NCI-H2081 (cell line): ENCODE measurements at places on chromosomes 11 and 22.

DNA sequence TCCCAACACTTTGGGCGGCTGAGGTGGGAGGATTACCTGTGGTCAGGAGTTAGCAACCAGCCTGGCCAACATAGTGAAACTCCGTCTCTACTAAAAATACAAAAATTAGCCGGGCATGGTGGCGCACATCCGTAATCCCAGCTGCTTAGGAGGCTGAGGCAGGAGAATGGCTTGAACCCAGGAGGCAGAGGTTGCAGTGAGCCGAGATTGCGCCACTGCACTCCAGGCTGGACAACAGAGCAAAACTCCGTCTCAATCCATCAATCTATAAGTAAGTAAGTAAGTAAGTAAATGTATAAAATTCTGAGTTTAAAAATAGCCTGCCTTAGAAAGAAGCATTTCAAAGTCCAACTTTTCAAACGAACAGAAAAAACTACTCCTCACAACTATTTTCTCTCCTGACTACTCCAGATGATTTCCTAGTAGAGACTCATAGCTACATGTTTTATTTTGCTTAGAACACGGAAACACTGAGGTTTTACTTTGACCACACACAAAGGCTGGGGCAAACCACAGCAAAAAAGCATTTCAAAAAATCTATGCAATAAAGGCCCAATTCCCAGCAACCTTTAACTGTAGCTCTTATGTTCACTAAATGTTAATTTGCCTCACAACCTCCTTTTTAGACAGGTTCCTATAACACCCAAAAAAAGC, 16.3 kb downstream of the SPTY2D1 start:
- no peak for DNase-seq

- no peak for DNase-seq
Observed at GRCh38 chr11:84828616-84829015, 798.5 kb downstream of the DLG2 start.

DNA sequence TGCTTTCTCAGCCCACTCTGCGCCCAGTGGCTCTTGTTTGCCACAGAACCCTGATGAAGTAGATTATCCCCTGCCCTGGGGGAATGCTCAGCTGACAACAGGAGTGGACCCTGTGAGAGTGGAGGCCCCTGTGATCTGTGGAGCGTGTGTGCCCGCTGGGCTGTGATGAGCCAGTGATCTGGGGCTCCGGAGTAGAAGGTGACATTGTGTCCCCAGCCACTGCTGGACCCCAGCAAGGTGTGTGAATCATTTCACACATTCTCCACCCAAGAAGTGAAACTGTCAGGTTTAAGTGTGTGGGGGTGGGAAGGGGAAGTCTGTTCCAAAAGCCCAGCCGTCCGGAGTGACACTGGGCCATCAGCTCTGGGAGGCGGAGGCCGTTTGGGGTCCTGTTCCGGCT, 33.1 kb upstream of the GRAMD4 start:
- DNase-seq, result no peak

DNA sequence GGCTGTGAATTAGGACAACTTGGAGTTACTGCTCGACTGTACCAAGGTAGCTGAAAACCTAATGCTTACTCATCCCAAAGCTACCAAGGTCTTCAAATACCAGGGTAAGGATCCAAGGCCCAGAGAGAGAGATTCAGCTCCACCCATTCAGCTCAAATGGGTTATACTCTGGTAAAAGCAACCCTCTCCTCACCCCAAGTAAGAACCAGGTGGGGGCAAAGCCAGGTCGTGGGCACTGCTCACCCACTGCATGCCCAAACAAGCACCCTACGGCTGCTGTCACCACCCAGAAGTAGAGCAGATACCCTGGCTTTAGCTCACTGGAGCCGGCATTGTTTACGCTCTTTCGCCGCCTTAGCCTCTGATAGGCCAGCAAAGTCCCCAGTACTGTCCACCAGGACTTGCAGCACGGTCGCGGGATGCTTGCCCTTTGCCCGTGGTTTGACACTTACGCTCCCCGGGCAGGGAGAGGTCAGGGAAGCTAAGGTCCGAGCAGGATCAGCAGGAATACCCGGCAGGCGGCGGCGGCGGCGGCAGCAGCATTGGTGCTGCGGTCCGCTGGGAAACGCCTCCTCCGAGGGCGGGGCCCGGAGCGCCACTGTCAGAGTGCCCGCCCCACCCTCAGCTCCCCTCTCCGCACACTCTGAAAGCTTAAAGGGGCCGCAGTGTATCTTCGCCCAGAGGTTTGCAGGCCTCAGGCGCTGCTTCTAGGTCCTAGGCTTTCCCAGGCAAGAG, 19.6 kb downstream of the CKAP5 start:
- peak; percentile 62 for DNase-seq

DNA sequence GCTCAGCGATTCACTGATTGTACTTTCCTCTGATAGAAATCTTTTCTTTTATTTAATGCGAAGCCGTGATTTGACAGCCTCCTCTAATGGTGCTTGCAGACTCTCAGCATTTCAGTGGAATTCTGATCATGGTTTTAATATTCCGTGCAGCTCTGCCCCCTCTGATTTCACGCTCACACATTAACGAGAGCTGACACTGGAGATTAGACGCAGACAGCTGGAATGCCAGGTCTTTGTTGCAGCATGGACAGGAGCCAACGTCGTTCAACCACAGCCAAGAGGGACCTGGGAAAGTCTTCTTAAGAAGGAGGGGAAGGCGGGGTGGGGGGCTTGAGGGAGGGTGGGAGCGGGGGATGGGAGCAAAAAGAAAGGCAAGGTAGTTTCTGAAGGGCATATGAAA, 186.4 kb downstream of the BLID start:
- peak; percentile 56 for DNase-seq

GRCh38 chr11:82634091-82634490, 99.6 kb downstream of the FAM181B start:
- no peak for DNase-seq

- DNase-seq, result no peak
Observed at GRCh38 chr22:20430101-20430719, 7.4 kb downstream of the SCARF2 start.

DNA sequence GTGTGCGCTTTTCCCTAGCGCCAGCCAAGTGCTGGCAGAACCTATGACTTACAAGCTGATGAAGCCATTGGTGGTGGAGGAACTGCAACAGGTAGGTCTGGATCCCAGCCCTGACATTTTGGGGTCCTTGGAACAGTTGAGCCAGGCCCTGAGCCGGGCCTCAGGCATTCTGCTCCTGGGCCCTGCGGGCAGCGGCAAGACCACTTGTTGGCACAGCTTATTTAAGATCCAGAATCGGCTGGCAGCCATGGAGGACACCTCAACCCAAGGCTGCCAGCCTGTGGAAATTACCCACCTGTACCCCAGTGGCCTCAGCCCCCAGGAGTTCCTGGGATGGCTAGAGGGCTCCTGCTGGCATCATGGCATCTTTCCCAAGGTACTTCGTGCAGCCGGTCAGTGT, 49.7 kb downstream of the DNHD1 start:
- no peak for DNase-seq

DNA sequence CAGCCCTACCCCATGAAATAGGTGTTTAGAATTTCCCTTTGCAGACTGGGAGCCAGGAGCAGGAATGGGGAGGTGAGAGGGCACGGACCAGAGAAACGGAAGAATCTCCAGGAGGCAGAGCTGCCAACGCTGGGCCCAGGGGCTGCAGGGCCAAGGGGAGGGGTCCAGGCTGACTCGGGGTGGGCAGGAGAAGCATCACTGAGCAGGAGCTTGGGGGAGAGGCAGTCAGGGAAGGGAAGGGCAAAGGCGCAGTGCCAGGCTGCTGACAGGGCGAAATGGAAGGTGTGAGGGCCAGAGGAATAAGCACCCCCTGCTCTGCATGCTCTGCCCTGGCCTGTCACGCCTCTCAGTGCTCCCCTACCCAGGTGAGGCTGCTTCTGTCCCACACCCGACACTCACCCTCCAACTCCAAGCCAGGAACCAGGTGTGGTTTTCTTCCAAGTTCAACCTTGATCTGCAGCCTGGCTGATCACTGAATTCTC, 14.5 kb downstream of the LRRC32 start:
- DNase-seq, result no peak

DNA sequence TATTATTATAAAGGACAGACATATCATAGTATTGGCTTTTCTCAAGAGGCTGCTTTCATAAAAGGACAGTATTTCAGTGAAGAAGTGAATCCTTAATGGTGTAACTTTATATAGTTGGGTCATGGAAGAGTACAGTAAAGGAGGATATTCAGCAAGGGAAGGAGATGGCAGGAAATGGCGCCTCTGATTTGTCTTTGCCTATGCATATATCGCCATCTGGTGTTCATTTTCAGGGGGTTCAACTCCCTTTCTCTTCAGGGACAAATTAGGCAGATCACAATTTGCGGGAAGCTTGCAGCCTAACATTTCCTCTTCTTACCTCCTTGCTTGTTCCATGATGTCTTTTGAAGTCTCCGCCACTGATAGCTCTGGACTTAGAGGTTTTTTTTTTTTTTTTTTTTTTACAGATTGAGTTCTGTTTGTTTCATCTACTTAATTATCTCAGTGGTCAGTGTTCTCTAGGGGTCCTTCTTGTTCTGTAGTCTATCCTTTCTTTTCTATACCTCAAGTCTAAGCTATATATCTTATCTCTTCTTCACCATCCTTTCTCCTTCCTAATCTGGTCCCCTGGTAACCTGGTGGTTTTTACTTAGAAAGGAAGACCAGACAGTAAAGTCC, 21.8 kb upstream of the RRM1 start:
- peak; percentile 72 for DNase-seq

- no peak for DNase-seq
Observed at GRCh38 chr22:47304191-47304831, 541.9 kb downstream of the TBC1D22A start.

DNA sequence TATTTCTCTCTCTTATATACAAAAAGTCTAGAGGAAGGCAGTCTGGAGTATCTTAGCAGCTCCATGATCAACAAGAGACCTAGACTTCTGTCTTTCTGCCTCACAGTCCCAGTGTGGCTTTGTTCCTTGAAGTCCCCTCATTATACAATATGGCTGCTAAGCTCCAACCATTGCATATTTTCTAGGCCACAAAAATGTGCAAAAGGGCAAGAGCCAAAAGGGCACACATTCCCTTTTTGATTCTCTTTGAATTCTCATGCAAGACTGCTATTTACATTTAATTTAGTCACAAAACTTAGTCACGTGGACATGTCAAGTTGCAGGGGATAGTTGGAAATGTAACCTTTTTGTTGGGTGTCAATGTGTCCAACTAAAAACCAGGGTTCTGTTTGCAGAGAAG, 64.2 kb upstream of the OLFML1 start:
- no peak for DNase-seq

DNA sequence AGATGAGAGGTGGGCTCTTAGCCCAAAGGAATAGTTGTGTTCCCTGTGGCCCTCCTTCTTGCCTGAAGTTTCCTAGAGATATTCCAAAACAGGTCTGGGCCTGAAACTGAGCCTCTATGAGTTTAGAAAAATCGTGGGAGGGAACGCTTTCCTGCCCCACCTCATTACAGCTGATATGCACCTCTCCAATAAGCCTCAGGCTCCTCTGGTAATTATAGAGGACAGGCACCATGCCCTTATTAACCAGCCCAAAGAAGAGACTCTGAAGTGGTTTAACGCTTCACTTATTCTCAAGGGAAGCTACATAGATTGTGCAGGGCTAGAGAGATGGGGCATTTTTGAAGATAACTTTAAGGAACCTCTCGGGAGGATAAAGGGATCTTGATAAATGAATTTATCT, 3.4 kb upstream of the MPZL2 start:
- no peak for DNase-seq

GRCh38 chr11:12777208-12777874, 103.1 kb downstream of the TEAD1 start:
- DNase-seq, result peak; percentile 29

- DNase-seq, result no peak
Observed at GRCh38 chr11:27319072-27319471, 43.9 kb downstream of the CCDC34 start.

DNA sequence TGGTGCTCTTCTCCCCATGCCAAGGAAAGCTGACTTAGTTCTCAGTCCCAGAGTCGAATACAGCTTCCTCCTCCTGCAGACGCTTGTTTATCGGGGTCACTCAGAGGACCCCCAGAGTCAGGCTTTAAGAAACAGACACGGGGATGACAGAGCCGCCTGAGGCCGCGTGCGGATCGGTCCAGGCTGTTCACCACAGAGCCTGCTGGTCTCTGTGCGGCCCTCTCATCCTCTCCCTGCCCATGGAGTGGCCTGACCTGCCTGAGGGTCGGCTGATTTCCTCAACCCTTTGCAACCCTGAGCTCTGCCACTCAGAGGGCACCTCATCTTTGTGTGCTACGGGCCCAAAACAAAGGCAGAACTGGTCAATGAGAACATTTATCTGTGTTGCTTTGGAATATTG, 2.1 kb downstream of the GAL start:
- DNase-seq, result no peak

GRCh38 chr11:128603752-128604414, 16.5 kb upstream of the ETS1 start:
- DNase-seq, result peak; percentile 26

GRCh38 chr22:42202048-42202447, 68.4 kb downstream of the TCF20 start:
- DNase-seq, result no peak

GRCh38 chr11:1864231-1864630, 11.3 kb downstream of the LSP1 start:
- no peak for DNase-seq

DNA sequence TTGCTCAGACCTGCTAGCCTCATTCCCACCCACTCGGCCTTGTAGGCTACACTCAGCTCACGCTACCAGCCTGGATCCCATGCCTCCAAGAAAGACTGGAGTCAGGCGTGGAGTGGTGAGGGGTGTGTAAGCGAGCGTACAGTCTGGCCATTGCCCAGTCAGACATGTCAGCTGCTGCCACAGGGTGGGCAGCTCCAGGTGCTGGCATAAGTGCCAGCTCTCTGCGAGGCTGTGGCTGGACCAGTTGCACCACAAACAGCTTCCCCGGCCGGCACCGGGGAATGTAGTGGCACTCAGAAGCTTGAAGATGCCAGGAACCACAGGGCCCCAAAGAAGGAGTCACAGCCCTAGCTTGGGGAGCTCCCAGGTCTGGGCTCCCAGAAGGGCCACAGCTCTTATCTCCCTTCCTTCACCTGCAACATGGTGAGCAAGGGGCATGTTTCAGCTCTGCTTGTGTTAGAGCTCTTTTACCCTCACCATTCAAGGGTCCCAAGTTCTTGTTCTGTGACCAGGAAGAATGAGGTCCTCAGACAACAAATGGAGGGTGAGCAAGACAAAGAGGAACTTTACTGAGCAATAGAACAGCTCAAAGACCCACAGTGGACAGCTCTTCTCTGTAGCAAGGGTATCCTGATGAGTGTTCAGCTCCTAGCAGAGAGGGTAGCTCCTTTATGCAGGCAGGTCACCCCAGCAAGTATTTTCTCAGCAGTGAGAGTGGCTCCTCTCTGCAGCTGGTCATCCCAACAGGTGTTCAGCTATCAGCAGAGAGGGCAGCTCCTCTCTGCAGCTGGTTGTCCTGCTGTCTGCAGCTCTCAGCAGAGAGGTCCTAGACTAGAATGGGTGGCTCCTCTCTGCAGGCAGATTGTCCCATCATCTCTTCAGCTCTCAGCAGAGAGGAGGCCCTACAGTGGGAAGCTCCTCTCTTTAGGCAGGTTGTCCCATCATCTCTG, 6.0 kb downstream of the SBF2 start:
- DNase-seq, result no peak

- DNase-seq, result no peak
Observed at GRCh38 chr22:30665786-30666185, 1.9 kb downstream of the DUSP18 start.

- no peak for DNase-seq
Observed at GRCh38 chr11:97786961-97787360, 1233.8 kb upstream of the CNTN5 start.
